ENCODE measurements at places on chromosomes 2 and 18.

- no peak for DNase-seq
These were observed 363.7 kb upstream of the CHAC2 start for GRCh38 chr2:53403792-53404413.

- no peak for DNase-seq
These were observed 314.8 kb downstream of the TSN start for GRCh38 chr2:122070241-122070731.

DNA sequence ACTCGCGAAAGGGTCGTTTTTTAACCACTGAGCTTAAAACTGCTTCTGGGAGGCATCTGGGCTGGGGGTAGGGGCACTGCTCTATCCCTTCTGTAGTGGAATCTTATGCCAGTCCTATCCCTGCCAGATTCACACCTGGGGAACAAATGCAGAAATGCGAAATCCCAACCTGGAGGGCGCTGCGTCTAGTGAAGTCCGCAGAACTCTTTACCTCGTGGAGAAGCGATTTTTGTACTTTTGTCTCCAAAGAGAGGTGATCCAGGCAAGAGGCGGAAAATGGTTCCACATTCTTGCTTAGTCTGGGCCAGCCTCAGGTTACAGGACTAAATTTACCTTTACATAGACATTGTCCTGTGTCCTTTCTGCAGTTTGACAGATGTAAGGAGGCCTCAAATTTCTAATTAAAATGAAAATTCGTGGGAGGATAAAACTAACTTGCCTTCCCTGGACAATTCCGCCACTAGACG is 10.4 kb downstream of the TBR1 start:
- no peak for DNase-seq

DNA sequence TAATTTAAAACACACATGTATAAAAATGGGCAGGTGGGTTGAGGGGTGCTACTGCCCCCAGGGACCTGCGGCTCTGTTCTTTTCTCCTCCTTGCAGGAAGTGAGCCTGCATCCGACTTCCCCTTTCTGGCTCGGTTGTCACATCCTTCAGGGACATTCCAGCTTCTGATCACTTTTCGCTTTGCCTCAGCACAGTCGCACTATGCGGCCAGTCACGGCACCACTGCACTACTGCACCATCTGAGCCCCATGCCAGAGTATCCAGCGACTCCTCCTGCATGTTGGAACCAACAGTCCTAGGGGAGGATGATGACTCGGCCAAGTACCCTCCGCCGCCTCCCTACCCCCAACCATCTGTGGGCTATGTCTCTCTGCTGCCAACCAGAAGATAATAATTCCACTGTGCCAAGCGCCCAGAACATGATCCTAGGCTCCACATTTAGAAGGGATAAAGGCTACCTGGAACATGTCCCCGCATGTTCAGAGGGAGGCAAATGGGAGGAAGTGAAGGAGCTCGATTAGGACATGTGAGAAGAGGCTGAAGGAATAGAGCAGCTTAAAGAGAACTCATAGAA is 17.6 kb downstream of the CDC42EP3 start:
- DNase-seq: no peak

Measured in stimulated activated CD4-positive, alpha-beta T cell treated with anti-CD3 and anti-CD28 coated beads, Interleukin-12 subunit alpha, Interleukin-12 subunit beta, amount 100 ng/mL, for 24 hours (primary cell).